Temporal lobe (tissue), 4 donors: ENCODE measurements at places on chromosomes 1 and 21. TPM values are rescaled to one million over a fixed set of nuclear protein-coding genes. Genes with fewer than 3 reads are reported as not detected.

Gene C4BPA
- not detected for total RNA-seq

Gene KRTAP19-3
- not detected for total RNA-seq

Gene NPPA
- total RNA-seq, result 2.5 TPM

Gene TFF1
- not detected for total RNA-seq

Gene TRIM67
- 46.7 TPM for total RNA-seq

Gene TMEM82
- total RNA-seq, result not detected

Gene PLA2G2C
- total RNA-seq, result not detected

Gene HSD11B1
- 0.25 TPM for total RNA-seq

Gene RHEX
- not detected for total RNA-seq

Gene TRIM46
- total RNA-seq, result 18.9 TPM

Gene GJA4
- 2.2 TPM for total RNA-seq

Gene ABCA4
- total RNA-seq, result 0.25 TPM

Gene OR2T29
- not detected for total RNA-seq

Gene RBM11
- 5.9 TPM for total RNA-seq

Gene RNU1-2
- total RNA-seq, result 73,230 TPM

Gene UMODL1
- total RNA-seq, result not detected

Gene PLA2G2F
- total RNA-seq, result not detected

Gene PRR9
- 0.49 TPM for total RNA-seq

Gene LCE2A
- total RNA-seq, result not detected

Gene CASZ1
- 0.98 TPM for total RNA-seq

Gene SYPL2
- under 0.01 TPM for total RNA-seq

Gene SYT11
- 199 TPM for total RNA-seq

Gene TLCD4
- 9.1 TPM for total RNA-seq

Gene HP1BP3
- 375 TPM for total RNA-seq

Gene PTGS2
- 2.5 TPM for total RNA-seq

Gene G0S2
- total RNA-seq, result 2.5 TPM

Gene SPRR2F
- not detected for total RNA-seq

Gene SLC2A5
- 1.2 TPM for total RNA-seq

Gene FLAD1
- total RNA-seq, result 9.8 TPM

Gene SPRR5
- not detected for total RNA-seq

Gene TADA1
- total RNA-seq, result 37.1 TPM

Gene FGR
- total RNA-seq, result 1.7 TPM

Gene GJB3
- not detected for total RNA-seq

Gene MX2
- total RNA-seq, result 0.98 TPM

Gene ACTL8
- total RNA-seq, result not detected

Gene S100A9
- total RNA-seq, result 20.2 TPM

Gene C1orf115
- total RNA-seq, result 37.1 TPM

Gene PTAFR
- 0.74 TPM for total RNA-seq

Gene PGBD5
- 20.7 TPM for total RNA-seq

Gene AMPD1
- total RNA-seq, result not detected

Gene B3GALT2
- total RNA-seq, result 71.5 TPM

Gene SLC37A1
- 26.1 TPM for total RNA-seq

Gene LCE1D
- total RNA-seq, result not detected

Gene PKNOX1
- 13.8 TPM for total RNA-seq

Gene KCNQ4
- 1.2 TPM for total RNA-seq

Gene GFI1
- total RNA-seq, result 0.25 TPM

Gene GJA8
- total RNA-seq, result not detected
